ENCODE measurements at places on chromosomes 7 and 10.

DNA sequence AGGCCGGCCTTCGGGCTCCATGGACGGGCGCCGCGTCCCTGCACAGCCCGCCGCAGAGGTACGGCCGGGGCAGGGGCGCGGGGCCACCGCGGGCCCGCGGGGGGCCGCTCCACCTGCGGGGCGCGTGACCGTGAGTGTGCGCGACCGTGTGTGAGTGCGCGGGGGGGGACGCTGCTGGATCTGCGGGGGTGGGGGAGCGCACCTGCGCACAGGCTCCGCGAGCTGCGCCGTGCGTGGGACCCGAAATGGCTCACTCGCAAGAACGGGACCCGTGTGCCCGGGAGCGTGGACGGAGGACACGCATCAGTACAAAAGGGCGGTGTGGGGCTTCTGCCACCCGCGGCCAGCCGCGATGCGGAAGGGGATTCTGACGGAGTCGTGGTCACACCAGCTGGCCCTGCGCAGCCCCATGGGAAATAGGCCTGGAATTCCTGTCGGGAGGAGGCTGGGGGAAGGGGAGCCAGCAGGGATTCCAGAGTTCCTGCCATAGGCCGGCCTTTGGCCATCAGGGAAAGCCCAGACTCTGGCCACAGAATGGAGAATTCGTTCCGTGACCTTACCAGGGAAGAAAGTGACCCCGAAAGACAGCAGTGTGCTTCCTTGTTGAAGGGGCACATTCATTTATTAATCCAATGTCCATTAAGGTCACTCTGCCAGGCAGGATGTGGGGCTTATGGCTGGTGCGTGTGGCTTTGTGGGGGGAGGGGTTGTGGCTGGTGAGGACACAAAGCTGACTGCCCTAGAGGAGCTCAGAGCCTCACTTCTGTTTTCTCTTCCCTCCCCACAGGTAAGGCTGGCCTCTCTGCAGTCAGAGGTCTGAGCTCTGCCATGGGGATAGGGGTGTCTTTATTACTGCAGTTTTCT is 494 bp downstream of the REPIN1 start:
- peak; percentile 48 for DNase-seq

GRCh38 chr10:4138146-4138721 is 353.2 kb upstream of the KLF6 start:
- no peak for DNase-seq

DNA sequence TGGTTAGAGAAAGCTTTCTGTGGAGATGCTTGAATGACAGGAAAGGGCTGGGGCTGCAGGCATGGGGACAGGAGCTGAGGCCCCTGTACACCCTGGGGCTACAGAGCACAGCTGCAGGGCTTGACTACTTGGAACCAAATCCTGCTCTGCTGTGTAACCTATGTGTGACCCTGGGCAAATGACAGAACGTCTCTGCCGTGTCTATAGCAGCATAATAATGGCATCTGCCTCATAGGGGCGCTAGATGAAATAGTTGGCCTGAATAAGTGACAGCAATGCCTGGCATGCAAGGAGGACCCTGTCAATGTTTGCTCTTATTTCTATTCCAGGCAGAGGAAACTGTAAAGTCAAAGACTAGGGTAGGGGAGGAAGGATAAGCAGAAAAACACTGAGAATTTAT is 254.0 kb downstream of the USP6NL start:
- DNase-seq: no peak

GRCh38 chr7:83738291-83738835 is 89.4 kb upstream of the SEMA3E start:
- DNase-seq: no peak

DNA sequence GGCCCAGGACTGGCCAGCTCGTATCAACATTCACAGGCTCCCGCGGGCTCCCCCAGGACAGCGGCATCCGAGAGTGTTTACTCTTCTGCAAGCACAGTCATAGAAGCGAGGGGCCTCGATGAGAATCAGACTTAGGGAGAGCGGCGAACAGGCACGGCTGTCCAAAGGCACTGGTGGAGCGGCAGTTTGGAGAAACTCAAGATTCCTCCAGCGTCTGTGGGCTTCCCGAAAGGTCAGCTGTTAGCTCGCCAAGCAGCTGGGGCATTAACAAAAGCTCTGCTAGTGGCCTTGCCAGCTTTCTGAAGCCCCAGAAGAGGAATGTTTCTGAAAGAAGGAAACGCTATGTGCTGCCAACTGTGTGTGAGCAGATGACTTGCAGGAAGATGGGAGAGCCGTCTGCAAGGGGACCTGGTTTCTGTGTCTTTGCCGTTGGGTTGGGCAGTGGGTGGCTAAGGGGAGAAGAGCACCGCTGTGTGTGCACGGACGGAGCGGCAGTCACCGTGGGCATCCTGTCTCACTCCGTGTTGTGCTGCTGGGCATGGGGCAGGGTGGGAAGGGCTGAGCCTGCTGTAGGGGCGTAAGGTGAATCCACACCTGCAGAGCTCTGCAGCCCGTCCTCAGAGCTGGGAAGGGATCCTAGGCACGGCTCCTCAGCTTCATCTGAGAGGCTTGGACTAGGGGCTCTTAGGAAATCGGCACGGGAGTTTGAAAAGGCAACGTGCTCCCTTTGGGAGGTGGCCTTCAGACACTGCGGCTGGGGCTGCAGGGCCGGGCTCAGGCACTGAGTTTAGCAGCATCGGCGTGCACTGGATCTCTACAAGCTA is 42.1 kb downstream of the AMZ1 start:
- DNase-seq: no peak

DNA sequence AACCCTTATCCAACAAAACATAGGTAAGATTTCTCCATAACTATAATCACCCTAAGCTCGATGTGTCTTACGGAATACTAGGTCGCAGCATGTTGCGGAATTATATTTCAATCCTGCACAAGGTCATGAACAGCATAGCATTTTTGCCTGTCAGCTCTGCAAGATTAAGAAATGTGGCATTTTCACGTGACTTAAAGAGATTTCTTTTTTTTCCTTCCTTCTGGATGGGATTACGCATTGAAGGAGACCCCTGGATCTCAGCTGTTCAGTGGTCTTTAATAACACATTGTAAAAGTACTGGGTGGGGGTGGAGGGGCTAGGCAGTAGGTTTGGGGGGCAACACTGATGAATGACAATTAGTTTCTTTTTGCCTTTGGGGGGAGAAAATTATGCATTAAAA is 106.7 kb downstream of the CUBN start:
- no peak for DNase-seq

GRCh38 chr10:127392351-127393235 is 156.5 kb upstream of the NPS start:
- DNase-seq: no peak

GRCh38 chr7:13945670-13946069 is 43.8 kb downstream of the ETV1 start:
- no peak for DNase-seq

GRCh38 chr10:34031400-34031799 is 696.9 kb upstream of the NRP1 start:
- DNase-seq: no peak
